ENCODE measurements at places on chromosomes 12 and 14.

GRCh38 chr14:45123271-45123670, 11.0 kb downstream of the FKBP3 start:
- DNase-seq: no peak

DNA sequence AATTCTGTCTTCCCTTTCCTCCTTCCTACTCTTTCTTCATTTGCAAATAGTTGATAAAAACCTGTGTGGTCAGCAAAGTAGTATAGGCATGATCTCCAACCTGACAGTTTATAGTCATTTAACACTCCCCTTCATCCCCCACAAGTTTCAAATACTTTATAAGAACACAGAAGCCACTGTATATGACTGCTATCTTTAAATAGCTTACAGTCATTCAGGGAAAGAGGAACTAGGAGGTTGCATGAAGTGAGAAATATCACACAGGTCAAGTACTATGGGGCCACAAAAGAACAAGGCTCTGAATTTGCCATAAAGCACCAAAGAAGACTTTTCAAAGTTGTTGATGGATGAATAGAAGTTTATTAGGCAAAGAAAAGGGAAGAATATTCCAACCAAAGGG, 431.3 kb downstream of the NPAS3 start:
- no peak for DNase-seq

DNA sequence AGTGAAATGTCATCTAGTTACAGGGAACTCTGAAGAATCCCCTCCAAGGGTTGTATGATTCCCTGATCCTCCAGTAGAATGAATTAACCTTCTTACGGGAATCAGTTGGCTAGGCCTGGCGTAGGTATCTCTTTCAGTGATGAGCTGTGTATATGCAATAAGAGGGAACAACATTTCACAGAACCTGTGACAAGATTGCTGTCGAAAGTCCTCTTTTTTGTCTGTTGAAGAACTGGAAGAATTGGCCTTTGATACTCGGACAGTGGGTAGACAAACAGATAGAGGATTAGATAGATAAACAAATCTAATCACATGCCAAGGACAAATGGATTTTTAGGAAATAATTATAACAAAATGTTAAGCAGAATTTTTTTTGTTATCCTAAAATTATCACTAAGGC, 184.6 kb downstream of the MDGA2 start:
- DNase-seq: no peak

GRCh38 chr14:61454545-61454944, 133.2 kb downstream of the PRKCH start:
- DNase-seq: no peak

GRCh38 chr12:47303995-47304560, 224.3 kb upstream of the AMIGO2 start:
- no peak for DNase-seq

GRCh38 chr14:22837114-22837749, 847 bp downstream of the MMP14 start:
- DNase-seq: no peak

- DNase-seq: no peak
Observed at GRCh38 chr14:90412058-90412457, 15.2 kb downstream of the CALM1 start.

GRCh38 chr14:96198430-96199130, 6.1 kb upstream of the BDKRB2 start:
- no peak for DNase-seq

- no peak for DNase-seq
Observed at GRCh38 chr14:97539884-97540283, 742.7 kb downstream of the VRK1 start.

- DNase-seq: peak; percentile 46
Observed at GRCh38 chr14:52961060-52961639, 10.3 kb upstream of the FERMT2 start.

GRCh38 chr14:90398315-90398839, 1.5 kb downstream of the CALM1 start:
- DNase-seq: peak; percentile 68

GRCh38 chr12:7327918-7328317, 24.0 kb downstream of the ACSM4 start:
- no peak for DNase-seq

GRCh38 chr12:132881818-132882217, 5.6 kb downstream of the CHFR start:
- DNase-seq: no peak

DNA sequence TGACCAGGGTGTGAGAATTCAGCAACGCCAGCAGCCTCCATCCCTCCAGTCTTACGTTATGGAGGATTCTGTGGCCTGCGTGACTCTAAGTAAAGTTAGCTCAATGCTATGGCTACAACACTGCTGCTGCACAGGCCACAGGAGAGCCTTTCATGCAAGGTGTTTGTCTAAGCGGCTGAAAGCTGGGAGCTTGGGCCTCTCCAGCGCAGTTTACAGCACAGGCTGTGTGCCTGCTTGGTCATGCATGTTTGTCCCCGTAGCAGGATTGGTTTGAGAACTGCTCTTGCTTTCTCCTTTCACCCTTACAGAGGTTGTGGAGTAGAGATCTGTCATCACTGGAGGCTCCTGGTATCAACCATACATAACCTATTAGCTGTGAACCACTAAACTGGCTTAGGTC, 113.1 kb upstream of the TMCC3 start:
- DNase-seq: no peak

GRCh38 chr12:1496162-1496900, 98.0 kb downstream of the FBXL14 start:
- DNase-seq: no peak

GRCh38 chr14:69863083-69863482, 16.1 kb upstream of the SMOC1 start:
- no peak for DNase-seq

DNA sequence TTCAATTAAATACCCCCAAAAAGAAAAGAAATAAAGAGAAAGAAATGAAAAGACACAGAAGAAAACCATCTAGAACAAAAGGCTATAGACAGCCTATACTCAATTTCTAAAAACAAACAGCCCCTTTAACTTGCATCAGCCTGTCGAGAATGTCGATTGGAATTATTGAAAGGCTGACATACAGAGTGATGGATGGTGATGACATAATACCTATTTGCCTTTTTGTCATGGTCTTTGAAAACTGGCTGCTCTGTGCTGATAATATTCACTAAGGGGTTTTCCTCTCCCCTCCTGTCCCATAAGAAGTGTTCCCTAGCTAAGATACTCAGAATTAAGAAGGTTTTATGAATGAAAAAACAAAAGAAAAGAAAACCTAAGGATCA, 393.7 kb downstream of the SOX5 start:
- DNase-seq: no peak

DNA sequence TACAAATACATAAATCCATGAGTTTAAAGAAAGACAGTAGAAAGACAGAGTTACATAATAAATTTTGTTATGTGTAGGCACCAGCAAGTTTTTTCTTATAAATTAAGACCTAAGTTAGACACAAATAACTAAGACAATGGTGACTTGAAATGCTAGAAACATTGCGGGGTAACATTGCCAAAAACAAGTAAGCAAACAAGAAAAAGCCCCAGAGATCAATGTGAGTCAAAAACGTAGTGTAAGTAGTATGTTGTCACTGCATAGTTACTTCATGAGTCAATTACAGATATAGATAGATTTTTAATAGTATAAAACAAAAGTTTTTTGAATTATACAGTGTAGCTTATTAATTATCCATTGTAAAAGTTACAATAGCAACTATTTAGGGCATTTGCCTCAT, 83.4 kb downstream of the CNTN1 start:
- no peak for DNase-seq
